ENCODE measurements at places on chromosomes 13 and 19.

- no peak for DNase-seq
These were observed 87.4 kb upstream of the TEX29 start for GRCh38 chr13:111233080-111233479.

GRCh38 chr13:20991741-20992520 lies 69.5 kb downstream of the LATS2 start:
- DNase-seq, result no peak

DNA sequence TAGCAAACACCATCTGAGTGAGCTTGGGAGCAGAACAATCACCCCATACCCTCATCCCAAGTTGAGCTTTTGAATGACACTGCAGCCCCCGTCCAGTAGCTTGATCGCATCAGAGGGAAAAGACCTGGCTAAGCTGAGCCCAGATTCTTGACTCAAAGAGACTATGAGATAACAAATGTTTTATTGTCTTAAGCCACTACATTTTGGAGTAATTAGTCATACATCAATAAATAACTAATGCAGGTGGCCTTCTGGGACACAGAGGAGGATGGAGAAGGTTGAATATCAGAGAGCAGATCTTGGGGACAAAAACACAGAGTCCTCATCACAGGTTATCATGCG lies 24.6 kb upstream of the IGSF23 start:
- no peak for DNase-seq

- no peak for DNase-seq
These were observed 82.0 kb upstream of the SHISA2 start for GRCh38 chr13:26133851-26134250.

- no peak for DNase-seq
These were observed 257.5 kb upstream of the STARD13 start for GRCh38 chr13:33543089-33543459.

- no peak for DNase-seq
These were observed 16.4 kb downstream of the PLEKHF1 start for GRCh38 chr19:29681422-29682235.

DNA sequence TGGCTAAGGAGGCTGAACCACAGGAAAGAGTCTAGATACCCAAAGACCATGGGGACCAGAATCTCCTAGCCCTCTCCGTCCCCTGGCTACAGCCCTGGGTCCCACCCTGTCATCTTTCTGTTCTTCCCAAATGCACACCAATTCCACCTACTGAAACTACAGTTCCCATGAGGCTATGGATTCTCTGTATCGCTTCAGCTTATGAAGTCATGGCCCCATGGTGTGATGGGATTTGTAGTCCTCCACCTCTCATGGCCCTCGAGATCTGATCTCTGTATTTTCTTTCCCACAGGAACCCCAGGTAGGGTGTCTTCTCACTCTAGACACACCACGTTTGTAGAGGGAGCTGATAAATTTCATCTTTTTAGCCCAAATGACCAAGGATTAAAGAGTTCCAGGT lies 11.8 kb downstream of the PTPRH start:
- no peak for DNase-seq

DNA sequence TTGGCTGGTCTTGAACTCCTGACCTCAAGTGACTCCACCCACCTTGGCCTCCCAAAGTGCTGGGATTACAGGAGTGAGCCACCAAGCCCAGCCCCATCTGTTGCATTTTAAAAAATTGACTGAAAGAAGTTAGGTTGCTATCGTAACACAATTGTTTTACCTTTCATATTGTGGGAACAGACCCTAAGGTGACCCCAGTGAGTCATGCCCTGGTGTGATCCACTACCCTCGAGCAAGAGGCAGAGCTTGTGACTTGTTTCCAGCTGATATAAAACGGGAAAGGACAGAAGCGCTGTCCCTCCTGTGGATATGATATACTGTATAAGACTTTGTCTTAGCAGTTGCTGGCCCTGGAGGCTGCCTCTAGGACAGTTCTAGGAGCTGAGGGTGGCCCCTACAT lies 308.6 kb downstream of the HS6ST3 start:
- DNase-seq, result no peak

GRCh38 chr19:6774821-6775707 lies 2.6 kb downstream of the VAV1 start:
- DNase-seq, result no peak

- no peak for DNase-seq
These were observed 602.9 kb downstream of the OLFM4 start for GRCh38 chr13:53631511-53631910.

DNA sequence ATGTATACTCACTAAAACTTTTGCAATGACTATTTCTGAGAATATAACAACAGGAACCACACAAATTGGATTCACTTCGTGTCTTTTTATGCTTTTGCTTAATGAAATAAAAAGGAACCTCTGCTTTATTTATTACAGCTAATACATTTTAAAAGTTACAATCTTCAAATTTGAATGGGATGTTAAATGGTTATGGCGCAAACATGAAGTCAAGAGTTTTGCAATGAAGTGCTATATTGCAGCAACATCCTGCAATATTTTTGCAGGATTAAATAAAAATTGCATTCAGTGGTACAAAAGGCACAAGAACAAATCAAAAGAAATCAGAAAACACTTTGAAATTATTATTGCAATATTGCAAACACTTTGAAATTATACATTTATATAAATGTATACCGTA lies 1519.0 kb upstream of the MIR17HG start:
- no peak for DNase-seq

DNA sequence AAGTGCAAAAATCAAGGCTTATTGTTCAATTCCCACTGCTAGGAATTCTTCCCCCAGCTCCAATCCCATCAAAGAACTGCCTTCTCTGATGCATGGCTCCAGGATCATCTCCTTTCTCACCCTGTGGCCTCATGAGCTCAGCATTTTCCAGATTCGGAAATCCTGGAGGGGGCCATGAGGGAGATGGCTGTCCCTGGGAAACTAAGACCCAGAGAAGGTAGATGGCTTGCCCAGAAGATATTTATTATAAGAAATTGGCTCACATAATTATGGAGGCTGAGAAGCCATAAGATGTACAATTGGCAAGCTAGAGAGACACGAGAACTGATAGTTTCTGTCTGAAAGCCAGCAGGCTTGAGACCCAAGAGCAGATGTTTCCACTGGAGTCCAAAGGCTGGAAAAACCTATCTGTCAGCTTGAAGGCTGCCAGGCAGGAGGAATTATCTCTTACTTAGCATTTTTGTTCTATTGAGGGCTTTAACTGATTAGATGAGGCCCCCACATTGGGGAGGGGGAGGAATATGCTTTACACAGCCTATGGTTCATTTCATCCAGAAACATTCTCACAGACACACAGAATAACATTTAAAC lies 58.6 kb downstream of the GADD45B start:
- DNase-seq, result no peak

DNA sequence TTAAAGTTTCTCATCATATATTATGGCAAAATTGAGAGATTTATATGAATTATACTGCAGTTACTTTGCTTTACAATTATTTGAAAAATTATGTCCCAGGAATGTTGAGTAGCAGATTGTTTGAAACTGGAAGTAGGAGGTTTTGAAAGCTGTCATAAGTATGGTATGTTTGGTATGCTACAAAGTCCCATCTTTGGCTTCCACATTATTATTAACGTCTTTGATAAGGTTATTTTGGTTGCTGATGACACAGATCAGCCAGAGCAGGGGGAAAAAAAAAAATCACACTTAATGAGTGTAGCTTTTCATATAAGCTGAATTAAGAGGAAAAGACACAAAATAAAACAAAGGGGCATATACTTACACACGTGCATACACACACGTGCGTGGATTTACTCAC lies 130.1 kb downstream of the SLITRK1 start:
- DNase-seq, result no peak

- no peak for DNase-seq
These were observed 1.8 kb upstream of the CKM start for GRCh38 chr19:45324349-45324907.

- no peak for DNase-seq
These were observed 17.3 kb downstream of the MPND start for GRCh38 chr19:4360641-4361151.

GRCh38 chr19:39878398-39878797 lies 32.2 kb upstream of the FBL start:
- DNase-seq, result no peak

DNA sequence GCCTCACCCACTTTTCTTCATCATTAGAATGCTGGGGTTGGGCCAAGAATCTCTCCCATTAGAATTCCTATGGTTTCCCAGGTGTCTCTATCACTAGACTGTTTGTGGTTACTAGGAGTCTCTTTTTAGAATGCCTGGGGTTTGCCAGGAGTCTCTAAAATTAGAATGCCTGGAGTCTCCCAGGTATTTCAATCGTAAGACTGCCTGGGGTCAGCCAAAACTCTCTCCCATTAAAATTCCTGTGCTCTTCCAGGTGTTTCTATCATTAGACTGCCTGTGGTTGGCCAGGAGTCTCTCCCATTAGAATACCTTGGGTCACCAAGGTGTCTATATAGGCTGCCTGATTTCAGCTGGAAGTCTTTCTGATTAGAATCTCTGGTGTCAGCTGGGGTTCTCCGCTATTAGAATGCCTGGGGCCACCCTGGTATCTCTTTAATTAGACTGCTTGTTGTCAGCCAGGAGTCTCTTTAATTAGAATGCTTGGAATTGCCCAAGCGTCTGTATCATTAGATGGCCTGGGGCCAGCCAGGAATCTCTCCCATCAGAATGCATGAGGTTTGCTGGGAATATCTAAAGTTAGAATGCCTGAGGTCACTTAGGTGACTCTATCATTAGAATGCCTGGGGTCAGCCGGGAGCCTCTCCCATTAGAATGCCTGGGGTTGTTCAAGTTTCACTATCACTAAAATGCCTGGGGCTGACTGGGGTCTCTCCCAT lies 1479.2 kb downstream of the UQCRFS1 start:
- DNase-seq, result no peak

DNA sequence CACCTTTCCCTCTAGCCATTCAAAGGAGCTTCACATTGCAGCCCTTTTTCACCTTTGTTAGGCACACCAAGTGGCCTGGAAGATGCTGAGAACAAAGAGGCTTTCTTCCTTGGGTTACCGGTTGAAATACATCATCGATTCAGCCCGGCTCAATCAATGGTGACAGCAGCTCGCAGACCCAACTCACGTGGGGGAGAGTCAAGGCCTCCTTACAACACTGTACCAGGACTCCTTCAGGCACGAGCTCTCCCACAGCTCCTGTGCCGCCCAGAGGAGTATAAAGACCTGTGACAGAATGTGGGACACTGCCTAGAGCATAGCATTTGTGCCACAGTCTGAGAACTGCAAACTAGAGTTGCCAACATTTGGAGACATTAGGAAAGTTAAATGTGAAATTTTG lies 3.9 kb upstream of the LRRC63 start:
- DNase-seq, result no peak

DNA sequence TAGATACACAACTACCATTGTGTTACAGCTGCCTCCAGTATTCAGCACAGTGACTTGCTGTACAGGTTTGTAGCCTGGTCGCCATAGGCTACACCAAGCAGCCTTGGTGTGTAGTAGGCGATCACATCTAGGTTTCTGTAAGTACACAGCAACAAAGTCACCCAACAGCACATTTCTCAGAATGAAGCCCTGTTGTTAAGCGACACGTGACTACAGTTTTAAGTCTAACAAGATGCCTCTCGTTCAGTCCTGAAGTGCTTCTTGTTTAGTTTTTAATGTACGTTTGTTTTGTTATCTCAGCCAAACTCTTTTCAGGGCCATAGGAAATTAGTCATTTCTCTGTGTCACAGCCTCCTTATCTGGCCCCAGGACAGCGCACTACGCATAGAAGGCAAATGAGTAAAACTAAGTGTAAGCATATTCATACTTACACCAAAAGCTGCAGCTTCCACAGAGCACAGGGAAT lies 50.0 kb upstream of the GPR183 start:
- no peak for DNase-seq

- no peak for DNase-seq
These were observed 115.6 kb upstream of the NBEA start for GRCh38 chr13:34826432-34826831.

DNA sequence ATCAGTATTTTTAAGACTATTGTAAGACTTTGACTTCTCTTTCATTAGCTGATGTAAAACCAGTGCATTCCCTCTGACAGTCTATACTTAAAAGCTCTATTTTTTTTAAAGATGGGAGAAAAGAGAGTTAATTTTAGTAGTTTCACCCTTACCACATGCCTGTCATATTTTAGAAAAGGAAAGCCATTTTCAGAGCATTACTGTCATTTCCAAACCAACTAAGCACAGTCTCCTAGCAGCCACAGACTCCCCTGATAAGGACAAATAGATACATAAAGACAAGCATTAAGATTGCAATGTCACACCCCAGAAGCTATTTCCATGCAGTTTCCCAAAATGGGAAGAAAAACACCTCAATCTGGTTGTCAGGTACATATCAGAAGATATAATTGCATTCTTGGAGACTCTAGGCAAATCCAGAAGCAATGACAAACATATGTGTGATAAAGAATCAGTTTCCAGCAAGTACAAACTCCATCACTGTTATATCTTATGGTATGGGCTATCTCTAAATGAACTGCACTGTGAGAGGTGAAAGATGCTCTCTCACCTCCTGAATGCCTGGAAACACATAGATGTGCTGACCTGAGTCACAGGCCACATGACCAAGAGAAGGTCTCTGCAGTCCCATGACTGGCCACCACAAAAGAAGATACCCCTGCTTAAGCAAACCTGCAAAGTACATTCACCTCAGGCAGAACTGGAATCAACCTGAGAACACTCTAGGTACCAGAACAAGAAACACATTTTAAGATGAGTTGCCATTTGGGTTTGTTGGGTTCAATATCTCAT lies 303.3 kb downstream of the POU4F1 start:
- DNase-seq, result no peak

GRCh38 chr19:47582320-47582909 lies 9.5 kb upstream of the ZNF541 start:
- no peak for DNase-seq

GRCh38 chr19:2060884-2061494 lies 9.9 kb upstream of the MKNK2 start:
- no peak for DNase-seq

GRCh38 chr19:12711187-12711586 lies 12.5 kb downstream of the TNPO2 start:
- DNase-seq, result no peak

DNA sequence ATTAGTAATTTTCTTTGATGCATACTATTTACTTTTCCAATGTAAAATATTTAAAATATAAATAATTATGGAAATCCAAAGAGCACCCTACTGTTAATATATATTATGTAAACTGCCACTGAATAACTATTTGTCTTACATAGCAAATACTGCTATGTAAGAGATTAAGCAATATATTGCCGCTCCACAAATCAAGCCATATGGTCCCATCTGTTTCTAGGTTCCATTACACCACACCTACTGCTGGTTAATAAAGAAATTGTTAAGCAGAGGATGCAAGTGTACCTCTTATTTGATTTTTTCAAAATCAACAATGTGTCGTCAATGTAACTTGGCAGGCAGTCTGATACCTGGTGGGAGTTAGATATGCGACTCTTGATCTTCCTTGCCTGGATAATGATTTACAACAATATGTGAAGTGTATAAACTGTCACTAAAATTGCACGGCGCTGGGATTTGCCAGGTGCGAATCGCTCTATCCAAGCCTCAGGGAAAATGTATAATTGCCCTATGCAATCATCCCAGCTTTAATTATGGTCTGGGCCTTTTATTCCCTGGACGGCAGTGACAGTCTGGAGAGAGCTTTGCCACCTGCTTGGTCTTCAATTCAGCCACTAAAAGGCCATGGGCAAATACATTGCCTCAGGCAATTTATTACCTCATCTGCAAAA lies 16.0 kb downstream of the SMAD9 start:
- DNase-seq, result no peak

Measured in CMK (cell line).